Myocyte (in vitro differentiated cells): ENCODE measurements at places on chromosomes 3 and 15. TPM values are rescaled to one million over a fixed set of nuclear protein-coding genes. Genes with fewer than 3 reads are reported as not detected.

DNA sequence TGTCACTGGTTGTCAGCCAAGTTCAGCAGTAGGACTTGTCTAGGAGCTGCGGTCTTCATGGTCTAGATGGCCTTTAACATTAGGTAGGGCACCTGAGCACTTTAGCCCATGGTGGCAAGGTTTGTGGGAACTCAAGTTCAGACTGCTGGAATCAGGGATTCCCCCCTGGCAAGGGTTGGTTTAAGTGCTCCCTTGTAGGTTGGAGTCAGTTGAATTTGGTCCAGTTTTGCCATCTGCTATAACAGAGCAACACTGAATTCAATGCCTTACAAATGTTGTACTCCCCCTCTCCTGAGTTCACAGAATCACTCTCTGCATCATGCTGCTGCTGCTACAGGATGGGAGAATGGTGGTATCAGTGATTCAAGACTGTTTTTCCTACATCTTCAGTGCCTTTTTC lies 509.3 kb downstream of the VGLL3 start:
- DNase-seq: no peak

DNA sequence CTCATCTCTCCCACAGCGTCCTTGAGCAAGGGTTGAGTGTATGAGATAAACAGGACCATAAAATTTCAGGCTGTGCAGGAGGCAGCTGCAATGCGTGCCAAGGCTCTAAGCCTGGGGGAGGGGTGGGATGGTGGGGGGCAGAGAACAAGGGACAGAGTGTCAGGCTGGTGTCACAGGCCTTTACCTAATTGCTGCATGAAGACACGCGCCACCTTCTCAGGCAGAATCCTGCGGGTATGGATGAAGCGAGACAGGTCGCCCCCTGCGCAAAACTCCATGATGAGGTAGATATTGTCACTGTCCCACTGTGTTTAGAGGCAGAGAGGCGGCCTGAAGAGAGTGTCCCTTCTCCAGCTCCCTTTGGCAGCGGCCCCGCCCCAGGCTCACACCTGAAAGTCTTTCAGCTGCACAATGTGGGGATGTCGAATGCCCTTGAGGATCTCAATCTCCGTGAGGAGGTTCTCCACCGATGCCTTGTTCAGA lies 1.0 kb downstream of the ULK3 start:
- no peak for DNase-seq

DNA sequence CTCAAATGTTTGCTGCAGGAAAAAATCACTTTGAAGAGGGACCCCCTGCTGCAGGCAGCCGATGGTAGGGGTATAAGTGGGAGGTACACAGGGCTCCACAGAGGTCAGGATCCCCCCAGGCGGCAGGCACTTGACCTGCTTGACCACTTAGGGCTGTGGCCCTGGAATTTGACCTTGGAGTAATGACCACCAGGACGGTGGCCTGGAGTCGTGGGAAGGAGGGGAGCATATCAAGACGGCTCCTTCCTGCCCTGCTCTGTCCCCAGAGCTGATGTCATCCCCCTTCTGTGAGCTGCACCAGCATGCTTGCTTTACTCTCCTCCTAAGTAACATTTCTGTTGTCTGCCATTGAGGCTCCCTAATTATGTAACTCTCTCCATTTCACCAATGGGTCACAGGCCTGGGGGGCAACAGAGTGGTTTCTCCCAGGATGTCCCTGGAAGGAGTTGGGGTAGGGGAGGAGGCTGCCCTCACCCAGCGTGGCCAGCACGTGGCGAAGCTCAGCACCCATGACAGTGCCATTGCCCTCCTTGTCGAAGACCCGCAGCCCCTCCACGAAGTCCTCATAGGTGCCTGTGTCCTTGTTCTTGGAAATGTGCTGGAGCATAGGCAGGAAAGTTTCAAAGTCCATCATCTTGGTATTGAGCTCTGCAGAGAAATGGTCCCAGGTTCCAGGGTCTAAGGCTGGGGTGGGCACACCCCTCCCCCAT lies 4.1 kb downstream of the MYL3 start:
- DNase-seq: no peak

- DNase-seq: no peak
Measured at GRCh38 chr3:51057121-51057520, 328.0 kb upstream of the MANF start.

DNA sequence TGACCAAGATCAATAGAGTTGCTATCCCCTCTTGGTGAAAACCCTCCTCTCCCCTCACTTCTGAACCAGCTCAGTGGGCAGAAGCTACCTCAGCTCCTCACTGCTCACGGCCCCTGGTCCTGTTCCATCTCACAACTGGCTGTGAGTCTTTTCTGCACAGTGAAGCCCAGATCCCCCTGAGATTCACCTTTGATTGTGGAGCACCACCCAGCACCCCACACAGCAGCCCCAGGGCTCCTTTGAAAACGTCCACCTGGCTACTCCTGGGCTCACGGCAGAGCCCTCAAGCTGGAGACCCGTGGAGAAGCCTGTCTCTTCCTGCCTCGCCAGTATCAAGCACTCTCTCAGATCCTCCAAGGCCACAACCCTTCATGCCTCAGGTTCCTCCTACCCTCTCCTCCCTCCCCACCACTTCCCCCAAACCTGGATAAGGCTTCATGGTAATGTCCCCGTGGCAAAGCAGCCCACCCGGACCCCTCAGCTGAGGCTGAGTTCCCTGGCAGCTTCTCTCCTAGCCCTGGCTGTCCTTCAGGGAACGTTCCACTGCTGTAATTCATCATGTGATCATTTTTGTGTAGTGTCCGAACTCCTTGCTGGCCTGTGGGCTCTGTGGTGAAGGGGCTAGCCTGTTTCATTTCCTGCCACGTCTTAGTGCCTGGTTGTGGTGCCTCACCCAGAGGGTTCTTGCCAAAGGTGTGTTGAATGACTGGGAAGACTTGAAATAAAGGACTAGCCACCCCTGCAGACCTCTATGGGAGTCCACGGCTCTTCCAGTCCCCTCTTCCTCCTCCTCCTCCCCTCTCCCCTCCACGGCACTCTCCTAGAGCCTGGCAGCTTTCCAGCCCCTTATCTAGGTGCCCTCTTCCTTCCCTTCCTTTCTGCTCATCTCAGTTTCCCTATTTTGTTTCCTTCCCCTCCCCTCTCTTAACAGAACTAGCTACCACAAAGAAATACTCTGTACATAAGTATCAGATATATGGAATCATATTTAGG lies 44.5 kb downstream of the KY start:
- no peak for DNase-seq

- DNase-seq: no peak
Measured at GRCh38 chr3:79937567-79937966, 169.8 kb upstream of the ROBO1 start.

GRCh38 chr3:52004163-52004787 lies 8.6 kb upstream of the RPL29 start:
- DNase-seq: no peak

GRCh38 chr3:99789011-99789721 lies 28.5 kb upstream of the CMSS1 start:
- DNase-seq: peak; percentile 70

DNA sequence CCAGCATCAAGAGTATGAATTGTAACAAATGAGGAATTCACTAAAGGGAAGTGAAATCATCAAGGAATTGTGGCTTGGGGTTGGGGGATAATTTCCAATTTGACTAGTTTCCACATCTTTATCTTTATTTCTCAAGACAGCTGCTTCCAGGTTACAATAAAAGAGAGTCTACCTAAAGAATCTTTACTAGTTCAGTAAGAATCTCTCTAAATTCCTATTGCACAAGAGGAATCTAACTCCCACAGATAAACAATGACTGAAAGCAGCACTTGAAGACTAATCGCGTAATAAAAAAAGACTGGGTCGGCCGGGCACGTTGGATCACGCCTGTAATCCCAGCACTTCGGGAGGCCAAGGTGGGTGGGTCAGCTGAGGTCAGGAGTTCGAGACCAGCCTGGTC lies 194.4 kb downstream of the KBTBD8 start:
- DNase-seq: no peak

DNA sequence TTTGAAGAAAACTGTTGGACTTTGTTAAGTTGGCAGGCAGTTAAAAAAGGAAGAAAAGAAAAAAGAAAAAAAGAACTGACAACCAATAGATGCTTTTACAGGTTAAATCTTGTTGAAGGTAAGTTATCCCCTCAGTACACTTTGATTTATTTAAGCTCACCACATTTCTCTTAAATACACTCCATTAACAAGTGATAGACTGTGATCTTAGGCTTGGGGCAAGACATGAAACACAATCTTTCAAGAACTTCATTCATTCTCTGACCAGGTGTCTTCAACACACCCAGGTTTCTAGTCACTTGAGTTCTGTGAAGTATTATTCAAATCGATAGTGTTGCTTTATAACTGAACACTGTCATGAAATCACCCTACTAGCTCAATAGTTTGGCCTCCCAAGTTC lies 751.9 kb downstream of the ROBO1 start:
- no peak for DNase-seq

- DNase-seq: no peak
Measured at GRCh38 chr15:63109920-63110319, 11.7 kb upstream of the LACTB start.

- peak; percentile 51 for DNase-seq
Measured at GRCh38 chr3:120200493-120201235, 84.4 kb downstream of the GPR156 start.

GRCh38 chr3:29167180-29167579 lies 113.7 kb upstream of the RBMS3 start:
- no peak for DNase-seq

- no peak for DNase-seq
Measured at GRCh38 chr3:127706785-127707351, 34.1 kb downstream of the ABTB1 start.

DNA sequence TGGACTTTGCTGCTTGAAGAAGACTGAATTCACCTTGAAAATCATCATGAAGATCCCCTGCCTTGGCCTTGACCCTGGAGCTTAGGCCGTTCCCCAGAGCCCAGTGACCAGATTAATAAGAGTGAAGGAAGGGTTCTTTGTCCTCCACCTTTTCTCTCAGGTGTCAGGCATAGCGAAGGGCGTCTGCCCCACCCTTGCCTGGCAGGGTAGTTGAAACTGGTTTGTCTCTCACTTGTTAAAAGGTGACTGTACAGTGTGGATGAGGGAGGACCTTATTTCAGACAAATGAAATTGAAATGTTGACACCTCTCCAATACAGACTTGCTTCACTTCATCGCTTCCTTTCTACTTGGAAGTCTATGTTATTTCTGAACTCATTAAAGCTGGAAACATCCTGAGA lies 223.7 kb upstream of the BHLHE40 start:
- no peak for DNase-seq

DNA sequence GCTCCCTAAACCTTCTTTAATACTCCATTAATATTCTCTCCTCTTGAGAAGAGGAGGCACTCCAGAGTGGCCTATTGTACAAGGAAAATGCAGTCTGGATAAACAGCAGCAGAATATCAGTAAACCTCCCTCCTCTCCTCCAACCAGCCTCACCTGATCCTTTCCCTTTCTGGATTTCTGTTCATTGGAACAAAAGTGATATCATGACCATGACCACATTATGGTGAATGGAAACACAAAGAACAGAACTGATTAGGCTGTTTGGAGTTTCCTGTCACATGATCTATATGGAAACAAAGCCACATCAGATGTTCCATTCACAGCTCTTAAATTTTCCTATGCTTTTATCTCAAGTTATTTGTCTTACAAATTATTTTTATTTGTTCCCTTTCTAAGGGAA lies 14.6 kb downstream of the C2CD4B start:
- DNase-seq: no peak

- no peak for DNase-seq
Measured at GRCh38 chr3:143596957-143597642, 251.2 kb downstream of the SLC9A9 start.

DNA sequence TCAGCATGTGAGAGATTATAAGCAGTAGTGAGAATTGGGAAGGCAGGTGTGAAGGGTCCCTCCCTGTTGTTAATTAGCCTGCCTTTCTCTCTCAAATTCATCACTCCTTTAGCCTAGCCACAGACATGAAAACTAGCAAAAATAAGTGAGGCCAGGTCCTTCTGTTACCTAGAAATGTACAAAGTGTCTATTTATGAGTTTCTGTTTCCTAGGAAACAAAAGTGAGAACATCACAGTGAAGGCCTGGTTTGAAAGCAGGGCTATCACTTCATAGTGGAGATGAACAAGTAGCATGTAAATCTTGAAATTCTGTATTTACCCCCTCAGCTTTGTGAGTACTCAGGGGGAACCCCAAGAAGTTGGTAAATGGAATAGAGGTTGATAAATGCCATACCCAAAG lies 78.2 kb upstream of the UMPS start:
- DNase-seq: no peak

DNA sequence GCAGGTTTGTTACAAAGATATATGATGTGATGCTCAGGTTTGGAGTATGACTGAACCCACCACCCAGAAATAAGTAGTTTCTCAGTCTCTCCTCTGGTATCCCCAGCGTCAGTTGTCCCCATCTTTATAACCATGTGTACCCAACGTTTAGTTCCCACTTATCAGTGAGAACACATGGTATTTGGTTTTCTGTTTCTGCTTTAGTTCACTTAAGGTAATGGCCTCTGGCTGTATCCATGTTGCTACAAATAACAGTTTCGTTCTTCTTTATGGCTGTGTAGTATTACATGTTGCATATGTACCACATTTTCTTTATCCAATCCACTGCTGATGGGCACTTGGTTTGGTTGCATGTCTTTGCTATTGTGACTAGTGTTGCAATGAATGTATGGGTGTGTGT lies 132.3 kb downstream of the LMLN start:
- DNase-seq: no peak

DNA sequence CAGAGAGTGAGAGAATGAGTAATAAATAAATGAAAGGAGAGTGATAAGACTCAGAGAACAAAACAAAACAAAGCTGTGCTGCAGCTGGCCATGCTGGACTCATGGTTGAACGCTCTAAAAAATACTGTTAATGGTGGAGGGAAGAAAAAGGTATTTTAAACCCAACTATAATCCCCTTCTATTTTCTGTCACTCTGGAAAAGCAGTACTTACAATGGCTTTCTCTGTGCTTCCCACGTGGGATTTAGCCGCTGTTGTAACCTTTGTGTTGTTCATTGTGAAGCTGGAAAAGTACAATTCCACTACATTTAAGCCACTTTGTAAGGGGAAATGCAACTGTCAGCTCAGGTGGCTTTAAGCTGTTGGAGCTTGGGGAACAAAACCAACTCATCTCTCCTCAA lies 917.7 kb downstream of the IGSF11 start:
- DNase-seq: no peak

DNA sequence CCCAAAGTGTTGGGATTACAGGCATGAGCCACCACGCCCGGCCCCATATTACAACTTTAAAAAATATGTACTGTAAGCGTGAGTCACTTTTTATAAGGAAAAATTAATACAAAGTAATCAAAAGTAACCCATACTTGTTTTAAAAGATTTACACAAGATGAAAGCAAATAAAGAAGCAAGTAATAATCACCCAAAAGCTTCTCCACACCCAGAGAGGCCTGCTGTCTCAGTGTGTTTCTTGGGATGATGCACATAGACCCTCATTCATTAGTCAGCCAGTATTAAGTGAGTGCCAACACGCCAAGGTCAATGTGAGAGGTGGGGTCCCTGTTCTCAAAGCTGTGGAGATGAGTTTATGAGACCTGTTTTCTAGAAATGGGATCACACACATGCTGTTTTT lies 12.0 kb downstream of the RPL32 start:
- DNase-seq: no peak

- DNase-seq: no peak
Measured at GRCh38 chr15:70051948-70052633, 45.6 kb downstream of the TLE3 start.

XYLB gene
- 1.5 and 1.9 TPM in 2 replicates for total RNA-seq

PLA2G4E gene
- total RNA-seq: not detected in 2 replicates

STAC gene
- 0.21 and 0.32 TPM in 2 replicates for total RNA-seq

SLC9A9 gene
- 7.4 and 13.2 TPM in 2 replicates for total RNA-seq

SGO1 gene
- 0.05 and 0.51 TPM in 2 replicates for total RNA-seq

STRIT1 gene
- total RNA-seq: 0.48 TPM in 1 of 2 replicates, not detected in the other

ACVR2B gene
- 2.7 and 2.9 TPM in 2 replicates for total RNA-seq

B3GALNT1 gene
- total RNA-seq: 0.99 and 2.3 TPM in 2 replicates

SMAD6 gene
- 2.5 and 3.5 TPM in 2 replicates for total RNA-seq

CDHR4 gene
- 0.19 TPM in 1 of 2 replicates, not detected in the other for total RNA-seq

RASGRF1 gene
- 7.4 and 29.1 TPM in 2 replicates for total RNA-seq

AADACL2 gene
- total RNA-seq: not detected in 2 replicates

ZBTB20 gene
- total RNA-seq: 62.4 and 88.9 TPM in 2 replicates
